Right hindlimb (tissue), 1 donor: ENCODE measurements at places on chromosomes 7 and 10.

DNA sequence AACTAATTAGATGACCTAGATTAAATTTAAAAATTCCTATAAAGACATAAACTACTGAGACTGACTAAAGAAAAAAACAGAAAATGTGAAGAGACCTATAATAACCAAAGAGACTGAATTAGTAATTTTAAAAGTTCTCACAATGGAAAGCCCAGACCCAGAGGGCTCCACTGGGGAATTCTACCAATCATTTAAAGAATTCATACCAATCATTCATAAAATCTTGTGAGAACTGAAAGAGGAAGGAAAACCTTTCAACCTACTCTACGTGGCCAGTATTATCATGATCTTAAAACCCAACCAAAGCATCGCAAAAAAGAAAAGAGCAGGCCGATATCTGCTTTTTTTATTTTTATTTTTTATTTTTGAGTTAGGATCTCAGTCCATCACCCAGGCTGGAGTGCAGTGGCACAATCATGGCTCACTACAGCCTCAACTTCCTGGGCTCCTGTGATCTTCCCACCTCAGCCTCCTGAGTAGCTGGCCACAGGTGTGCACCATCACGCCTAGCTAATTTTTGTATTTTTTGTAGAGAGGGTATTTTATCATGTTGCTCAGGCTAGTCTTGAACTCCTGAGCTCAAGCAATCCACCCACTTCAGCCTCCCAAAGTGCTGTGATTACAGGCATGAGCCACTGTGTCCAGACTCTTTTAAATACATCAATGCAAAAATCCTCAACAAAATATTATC is 48.6 kb downstream of the DGKI start:
- no peak for DNase-seq

DNA sequence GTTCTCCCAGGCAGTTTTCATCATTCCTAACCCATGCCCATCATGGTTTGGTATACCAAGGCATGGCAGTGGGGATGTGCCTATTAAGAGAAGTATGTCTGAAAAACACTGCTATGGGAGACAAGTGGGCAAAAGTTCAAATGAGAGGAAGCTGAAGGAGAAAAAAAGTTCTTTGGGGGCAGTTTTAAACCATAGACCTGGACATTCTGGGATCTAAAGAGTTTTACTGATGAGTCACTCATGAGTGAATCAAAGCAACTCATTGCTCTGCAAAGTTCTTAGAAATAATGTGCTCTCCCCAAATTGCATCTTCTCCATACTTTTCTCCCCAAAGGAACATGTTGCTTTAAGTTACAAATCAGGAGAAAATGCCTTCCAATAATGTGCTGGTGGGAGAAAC is 256.9 kb upstream of the MTPN start:
- no peak for DNase-seq

DNA sequence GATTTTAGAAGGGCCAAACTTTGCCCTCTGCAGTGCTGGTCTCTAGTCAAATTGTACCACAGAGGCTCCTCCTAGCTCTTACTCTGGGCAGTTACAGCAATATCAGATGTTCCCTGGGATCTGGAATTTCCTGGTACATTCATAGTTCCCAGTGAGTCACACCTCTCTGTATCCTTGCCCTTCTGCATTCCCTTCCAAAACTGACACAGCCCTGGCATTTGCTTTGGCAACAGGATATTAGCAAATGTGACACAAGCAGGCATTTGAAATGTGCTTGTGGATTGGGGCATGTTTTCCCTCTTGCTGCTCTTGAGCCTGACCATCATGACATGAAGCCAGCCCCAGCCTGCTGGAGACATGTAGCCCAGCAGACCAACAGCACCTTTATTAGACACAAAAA is 284.7 kb upstream of the AKR1E2 start:
- no peak for DNase-seq

DNA sequence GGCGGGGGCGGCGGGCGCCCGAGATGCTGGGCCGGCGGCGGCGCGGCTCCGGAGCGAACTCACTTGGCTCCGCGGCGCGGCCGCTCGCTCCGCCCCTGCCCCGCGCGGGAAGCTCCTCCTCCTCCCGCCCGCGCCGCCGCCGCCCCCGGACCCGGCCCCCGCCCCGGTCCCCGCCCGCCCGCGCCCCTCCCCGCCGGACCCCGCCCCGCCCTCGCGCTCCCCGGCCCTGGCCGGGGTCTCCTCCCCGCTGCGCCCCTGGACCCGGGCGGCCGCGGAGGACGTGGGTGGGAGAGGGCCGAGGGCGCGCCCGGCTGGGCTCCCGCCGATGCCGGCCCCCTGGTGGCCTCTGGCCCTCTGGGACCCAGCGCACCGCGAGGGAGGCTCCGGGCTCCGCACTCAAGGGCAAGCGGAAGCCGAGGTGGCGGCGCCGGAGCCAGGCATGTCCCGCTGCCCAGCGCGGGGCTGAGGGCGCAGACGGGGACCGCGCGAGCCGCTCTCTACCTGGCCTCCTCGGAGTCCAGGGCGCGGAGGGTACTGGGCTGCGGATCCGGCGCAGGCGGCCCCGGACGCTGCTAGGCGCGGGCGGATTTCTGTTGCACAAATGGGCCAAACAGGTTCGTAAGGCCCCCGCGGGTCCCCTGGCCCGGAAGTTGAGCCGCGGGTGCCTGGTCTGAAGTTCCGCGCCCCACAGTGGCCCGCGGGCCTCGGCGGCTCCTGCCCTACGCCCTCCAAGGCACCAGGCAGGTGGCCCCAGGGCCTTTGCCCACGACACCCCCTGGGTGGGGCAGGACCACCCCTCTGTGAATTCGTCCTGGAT is at the start of gene TCERG1L:
Gene TCERG1L, minus strand, starts transcription at position 61 of the 817 bp plus-strand sequence. CDS start 86 bp downstream, outside the sequence.
- no peak for DNase-seq

DNA sequence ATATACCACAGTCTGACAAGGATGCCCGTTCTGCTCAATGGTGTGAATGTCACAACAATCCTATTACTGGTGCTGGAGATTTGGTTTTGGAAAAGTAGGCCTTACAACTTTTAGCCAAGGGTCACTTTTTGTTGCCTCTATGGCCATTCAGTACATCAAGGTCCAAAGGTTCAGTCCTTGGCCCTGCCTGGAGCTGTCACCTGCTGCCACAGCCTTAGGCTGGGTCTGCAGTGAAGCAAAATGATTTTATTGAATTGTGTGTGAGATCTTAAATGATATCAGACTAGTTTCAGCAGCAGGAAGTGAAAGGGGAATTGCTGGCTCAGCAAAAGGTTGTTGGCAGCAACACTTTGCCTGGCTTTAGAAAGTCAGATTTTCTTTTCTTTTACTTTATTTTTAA is 427.6 kb downstream of the THSD7A start:
- DNase-seq, result no peak

DNA sequence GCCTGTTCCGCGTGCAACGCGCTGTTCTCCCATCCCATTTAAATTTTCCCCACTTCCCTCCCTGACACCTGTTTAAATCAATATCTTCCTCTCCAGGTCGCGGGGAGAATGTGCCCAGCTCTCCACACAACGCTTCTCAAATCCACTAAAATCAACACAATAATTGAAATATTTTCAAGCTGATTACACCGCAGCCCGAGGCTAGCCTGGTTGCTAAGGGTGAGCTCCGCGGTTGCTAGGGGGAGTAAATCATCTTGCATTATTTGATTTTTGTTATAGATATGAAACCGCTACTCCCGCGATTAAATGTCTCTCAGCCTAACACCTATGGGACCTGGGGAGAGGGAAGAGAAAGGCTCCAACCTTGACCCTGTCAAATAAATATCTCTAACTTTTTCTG is 36.2 kb downstream of the UNCX start:
- DNase-seq, result no peak

DNA sequence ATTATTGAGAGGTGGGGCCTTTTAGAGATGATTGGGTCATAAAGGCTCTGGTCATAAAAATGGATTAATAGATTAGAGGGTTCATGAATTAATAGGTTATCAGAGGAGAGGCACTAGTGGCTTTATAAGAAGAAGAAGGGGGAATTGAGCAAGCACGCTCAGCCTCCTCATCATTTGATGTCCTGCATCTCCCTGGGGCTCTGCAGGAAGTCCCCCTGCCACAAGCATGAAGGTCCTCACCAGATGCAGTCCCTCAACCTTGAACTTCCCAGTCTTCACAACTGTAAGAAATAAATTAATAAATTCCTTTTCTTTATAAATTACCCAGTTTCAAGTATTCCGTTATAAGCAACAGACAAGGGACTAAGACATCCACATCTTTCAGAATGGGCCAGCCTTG is 17.1 kb upstream of the C10orf67 start:
- no peak for DNase-seq

DNA sequence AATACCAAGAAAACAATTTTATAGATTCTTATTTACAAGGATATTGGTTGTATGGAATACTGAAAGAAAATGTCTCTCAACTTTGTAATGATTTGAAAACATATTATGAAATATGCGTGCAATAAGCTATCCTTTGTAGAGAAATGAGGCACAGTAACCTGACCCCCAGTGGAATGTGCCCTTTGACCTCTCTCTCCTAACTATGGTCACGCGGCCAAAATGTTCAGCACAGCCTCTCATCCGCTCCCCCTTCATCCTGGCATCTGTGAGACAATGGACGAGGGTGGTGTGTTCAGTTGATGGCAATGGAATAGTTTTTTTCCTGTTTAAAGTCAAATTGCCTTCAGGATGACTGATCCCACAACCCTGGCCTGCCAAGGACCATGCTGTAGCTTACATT is 13.3 kb downstream of the BEND7 start:
- DNase-seq, result no peak

GRCh38 chr7:43572516-43573049 is 10.3 kb upstream of the STK17A start:
- DNase-seq, result peak; percentile 37

DNA sequence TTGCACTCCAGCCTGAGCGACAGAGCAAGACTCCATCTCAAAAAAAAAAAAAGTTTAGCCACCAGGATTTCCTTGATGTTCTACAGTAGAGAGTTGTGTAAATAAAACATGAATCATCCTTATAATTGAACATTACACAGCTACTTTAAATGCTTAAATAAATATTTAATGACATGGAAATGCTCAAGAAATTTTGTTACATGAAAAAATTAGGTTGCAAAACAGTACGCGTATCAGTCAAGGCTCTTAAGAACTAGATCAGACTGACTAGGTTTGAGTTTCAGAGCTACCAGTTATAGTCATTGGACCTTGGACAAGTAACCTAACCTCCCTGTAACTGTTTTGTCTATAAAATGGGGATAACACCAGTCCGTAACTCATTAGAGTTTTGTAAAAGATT is 38.7 kb upstream of the GSAP start:
- DNase-seq, result no peak

DNA sequence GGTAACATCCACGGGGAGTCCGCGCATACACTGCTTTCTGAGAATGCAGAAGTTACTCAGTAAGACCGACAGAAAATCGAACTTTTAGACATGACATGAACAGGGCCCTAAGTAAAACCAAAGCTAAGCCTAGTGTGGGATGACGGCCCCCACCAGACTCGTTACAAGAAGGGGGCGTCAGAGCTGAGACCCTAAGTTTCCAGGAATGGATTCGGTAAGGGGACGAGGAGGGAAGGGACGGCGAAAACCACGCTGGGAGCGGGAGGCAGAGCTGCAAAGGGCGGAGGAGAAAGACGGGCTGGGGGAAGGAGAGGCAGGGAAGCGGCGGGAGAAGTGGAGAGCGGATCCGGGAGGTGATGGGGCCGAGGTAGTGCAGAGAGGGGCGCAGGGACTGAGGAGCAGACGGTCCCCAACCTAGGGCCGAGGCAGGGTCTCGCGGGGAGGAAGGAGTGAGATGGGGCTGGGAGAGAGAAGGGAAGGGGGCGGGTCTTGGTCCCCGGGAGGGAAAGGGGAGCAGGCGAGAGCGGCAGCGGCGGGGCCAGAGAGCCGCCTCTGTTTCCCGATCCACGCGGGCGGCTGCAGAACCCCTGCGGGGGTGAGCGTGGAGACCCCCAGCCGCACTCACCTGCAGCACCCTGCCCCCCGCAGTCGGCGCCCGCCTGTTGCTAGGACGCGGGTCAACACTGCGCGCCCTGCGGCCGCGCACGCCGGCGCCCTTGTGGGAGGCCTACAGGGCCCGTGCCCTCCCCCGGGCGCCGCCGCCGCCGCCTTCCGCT is 513 bp downstream of the ODAD2 start:
- DNase-seq, result peak; percentile 77

- DNase-seq, result no peak
Observed at GRCh38 chr10:118342638-118343020, 505 bp upstream of the FAM204A start.

- DNase-seq, result no peak
Observed at GRCh38 chr10:126376956-126377355, 11.3 kb downstream of the ADAM12 start.

DNA sequence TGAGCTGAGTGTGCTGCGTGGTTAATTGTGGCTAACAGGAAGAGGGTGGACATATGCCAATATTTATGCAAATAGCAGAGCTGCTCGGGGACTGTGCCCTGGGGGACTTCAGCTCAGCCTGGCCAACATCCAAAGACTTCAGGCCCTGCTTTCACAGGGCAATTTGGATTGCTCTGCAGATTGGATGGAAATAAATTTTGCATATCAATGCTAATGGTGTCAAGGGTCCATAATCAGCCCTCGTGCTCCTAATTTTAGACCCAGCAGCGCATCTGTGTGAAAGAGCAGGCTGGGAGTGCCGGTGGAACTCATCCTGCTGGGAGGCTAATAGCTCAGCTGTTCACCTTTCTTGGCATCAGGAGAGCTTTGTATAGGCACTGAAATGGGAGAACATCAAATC is 270.1 kb downstream of the TCERG1L start:
- no peak for DNase-seq

GRCh38 chr7:97117035-97117371 is 495 bp upstream of the SDHAF3 start:
- DNase-seq, result no peak

GRCh38 chr10:70135046-70135445 is 2.4 kb upstream of the AIFM2 start:
- DNase-seq, result peak; percentile 4

DNA sequence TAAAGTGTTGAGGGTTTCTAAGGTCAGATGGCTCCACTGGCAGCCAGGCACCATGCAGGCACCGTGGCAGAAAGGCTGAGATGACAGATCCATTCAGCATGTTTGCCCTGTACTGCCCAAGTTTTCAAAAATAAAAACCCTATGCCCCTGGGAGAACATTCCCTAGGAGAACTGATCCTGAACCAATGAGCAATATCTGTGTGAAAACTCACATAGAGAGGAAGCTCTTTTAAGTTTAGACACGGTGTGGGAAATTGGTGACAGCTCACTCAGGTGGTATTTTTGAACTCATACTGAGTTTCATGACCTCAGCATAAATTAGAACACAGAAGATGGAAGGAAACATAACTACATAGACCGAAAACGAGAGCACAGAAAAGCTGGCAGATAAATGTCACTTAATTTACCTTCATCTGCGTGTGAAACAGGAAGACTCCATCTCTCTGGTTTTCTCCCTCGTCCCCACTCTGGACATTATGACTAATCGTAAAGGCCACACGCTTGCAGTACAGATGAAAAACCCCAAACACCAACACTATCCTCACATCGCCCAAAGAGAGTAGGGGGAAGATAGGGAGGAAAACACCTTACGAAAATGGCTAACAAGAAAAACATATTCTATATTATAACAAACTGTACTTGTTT is 127.8 kb downstream of the ICA1 start:
- no peak for DNase-seq
